ENCODE measurements at places on chromosomes 5 and 9.

DNA sequence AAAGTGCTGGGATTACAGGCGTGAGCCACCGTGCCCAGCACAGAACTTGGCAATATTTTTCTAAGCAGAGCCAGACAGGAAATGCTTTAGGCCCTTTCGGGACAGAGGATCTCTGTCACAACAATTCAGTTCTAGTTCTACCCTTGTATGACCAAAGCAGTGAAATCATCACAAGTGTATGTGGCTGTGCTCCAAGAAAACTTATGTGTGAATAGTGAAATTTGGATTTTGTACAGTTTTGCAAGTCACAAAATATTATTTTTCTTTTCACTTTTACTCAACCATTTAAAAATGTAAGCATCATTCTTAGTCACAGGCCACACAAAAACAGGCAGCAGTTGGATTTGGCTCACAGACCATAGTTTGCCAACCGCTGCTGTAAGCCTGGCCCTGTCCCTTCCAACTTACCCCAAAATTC, 20.4 kb upstream of the PRUNE2 start:
- DNase-seq: no peak

DNA sequence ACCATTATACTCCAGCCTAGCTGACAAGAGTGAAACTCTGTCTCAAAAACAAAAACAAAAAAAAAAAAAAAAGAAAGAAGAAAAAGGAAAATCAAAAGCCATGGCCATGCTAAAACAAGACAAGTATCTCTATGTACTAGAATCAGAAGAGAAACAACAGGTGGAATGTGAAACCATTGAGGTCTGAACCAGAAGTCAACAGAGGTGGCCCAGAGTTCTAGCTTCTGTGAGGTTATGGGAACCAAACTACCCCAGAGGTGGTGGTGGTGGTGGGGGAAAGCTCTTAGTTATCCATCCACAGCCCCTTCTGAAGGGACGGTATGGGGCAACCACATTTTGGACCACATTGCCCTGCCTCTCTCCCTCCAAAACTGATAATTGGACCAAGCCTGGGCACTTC, 59.5 kb upstream of the ZNF366 start:
- no peak for DNase-seq

- DNase-seq: no peak
These were observed 7.1 kb downstream of the SNX18 start for GRCh38 chr5:54524704-54525103.

DNA sequence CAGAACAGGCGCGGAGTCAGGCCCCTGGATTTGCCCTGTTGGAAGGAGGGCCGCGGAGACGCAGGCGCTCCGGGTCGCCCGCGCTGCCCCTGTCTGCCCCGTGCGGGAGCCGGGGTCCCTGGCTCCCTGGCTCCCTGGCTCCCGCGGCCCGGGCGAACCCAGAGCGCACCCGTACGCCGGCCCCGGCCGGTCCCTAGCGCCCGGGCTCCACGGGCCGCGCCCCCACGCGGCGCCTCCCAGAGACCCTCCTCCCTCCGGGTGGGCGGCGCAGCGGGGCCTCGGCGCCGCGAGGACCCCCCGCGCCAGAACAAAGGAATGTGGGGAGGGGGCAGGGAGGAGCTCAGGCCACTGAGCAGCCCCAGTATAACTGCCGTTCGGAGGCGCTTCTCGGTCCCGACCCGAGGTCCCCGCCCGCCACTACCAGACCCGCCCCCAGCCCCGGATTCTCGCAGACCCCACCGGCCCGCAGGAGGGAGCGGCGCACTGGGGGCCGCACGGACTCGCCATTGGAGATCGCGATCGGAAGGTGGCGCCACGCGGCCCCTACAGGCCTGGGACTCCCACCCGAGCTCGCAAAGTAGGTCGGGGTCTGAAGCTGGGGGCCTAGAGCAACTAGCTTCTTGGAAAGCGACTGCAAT, 2.4 kb downstream of the NFIL3 start:
- DNase-seq: no peak

DNA sequence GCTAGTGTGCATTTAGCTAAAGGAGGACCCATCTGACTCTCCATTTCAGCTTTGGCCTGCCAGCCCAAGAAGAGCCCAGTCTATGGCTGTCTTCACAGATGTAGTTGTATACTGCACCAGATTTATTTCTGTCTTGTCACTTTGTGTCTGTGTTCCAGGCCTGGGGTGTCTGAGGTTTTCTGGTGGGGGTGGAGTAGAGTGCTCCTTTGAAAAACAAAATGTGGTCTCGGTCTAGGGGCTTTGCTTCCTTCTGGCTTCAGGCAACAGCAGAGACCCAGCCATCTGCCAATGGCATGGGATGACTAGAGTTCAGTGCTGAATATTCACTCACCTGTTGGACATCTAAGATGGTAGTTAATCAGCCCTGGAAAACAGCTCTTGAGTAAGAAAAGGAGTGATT, 10.9 kb downstream of the IGIP start:
- no peak for DNase-seq

All from stimulated activated CD4-positive, alpha-beta T cell treated with anti-CD3 and anti-CD28 coated beads, Interleukin-1b, Interleukin-23, amount 100 ng/mL, for 1 hour (primary cell).